ENCODE measurements at places on chromosomes 5 and 9. TPM values are rescaled to one million over a fixed set of nuclear protein-coding genes. Genes with fewer than 3 reads are reported as not detected.

The MUSK gene
- 0.66 TPM for total RNA-seq

The GFI1B gene
- not detected for total RNA-seq

GRCh38 chr9:119195521-119195920 lies 173.7 kb downstream of the BRINP1 start:
- DNase-seq, result no peak

DNA sequence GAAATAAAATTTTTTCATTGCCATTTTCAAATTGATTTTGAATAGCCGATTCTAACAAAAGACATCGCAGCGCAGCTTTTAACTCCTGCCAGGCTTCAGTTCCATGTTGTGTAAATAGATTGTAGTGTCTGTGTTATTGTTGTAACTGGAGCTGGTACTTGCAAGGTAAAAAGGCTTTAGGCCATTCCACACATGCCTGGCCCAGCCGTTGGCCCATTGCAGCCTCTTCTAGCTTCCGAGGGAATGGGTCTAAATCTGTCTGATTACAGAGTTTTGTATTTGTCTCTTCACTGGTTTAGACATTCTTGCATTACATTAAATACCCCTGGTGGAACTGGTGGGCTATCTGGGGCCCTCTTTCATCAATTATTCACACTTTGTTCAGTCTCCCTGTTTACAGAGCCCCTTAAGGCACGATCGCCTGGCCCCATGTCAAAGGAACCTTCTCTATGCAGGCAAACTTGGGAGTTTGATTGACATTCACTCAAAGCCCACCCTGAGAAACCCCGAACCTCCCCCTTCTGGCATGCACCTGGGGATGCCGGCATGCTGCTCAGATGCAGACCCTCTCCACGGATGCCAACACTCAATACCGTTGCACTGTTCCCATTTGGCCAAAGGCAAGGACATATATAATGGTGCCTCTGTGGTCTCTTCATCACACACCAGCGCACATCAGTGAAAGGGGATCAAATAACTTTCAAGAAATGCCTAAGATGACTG lies 281.7 kb upstream of the IRX2 start:
- DNase-seq, result no peak

GRCh38 chr5:5005353-5005752 lies 134.8 kb upstream of the ADAMTS16 start:
- DNase-seq, result no peak

- DNase-seq, result peak; percentile 33
These were observed 164.9 kb downstream of the CD180 start for GRCh38 chr5:67031692-67032091.

GRCh38 chr5:11619339-11620024 lies 284.8 kb downstream of the CTNND2 start:
- DNase-seq, result peak; percentile 48

- no peak for DNase-seq
These were observed 52.4 kb downstream of the GALNT10 start for GRCh38 chr5:154242964-154243376.

Data from fibroblast of lung (primary cell).